ENCODE measurements at places on chromosomes 1 and 21. TPM values are rescaled to one million over a fixed set of nuclear protein-coding genes. Genes with fewer than 3 reads are reported as not detected.
A peak's percentile ranks its signal among the peaks of the same experiment; 100 is the strongest.

DNA sequence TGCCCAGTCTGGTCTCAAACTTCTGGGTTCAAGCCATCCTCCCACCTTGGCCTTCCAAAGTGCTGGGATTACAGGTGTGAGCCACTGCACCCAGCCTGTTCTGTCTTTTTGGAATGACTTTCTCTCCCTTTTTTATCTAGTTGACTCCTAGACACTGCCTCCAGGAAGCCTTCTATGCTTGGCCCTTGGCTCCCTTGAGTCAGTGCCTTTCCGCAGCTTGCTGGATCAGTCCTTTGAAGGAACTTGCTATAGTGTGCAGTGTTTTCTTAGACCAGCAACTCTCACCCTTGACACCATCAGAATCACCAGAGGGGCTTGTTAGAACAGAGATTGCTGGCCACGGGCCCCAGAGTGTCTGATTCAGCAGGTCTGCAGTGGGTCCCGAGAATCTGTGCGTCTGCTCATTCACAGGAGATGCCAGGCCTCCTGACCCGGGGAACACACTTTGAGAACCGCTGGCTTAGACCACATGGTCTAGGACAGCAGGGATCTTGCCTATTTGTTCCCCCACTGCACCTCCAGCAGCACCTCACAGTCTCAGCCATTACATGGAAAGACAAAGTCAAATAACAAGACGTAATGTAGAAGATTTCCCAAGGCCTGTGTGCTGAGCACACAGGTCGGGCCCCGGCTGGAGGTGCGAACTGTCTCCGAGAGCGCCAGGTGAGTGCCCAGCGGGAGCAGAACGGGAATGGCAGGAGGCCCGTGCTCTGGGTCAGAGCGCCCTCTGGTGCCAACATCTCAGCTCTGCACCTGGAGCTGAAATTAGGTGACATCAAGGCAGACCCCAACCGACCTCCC, 27.4 kb upstream of the CTPS1 start:
- peak; percentile 66 for DNase-seq
- H3K36me3 ChIP-seq, result no peaks in the 10 kb centered on the region
- no peak overlapping the region for H3K4me3 ChIP-seq
- peaks cover 28% of the 10 kb centered on the region for H3K4me1 ChIP-seq

OR2T11 gene
- total RNA-seq, result not detected

ZNF683 gene
- not detected for total RNA-seq

APCS gene
- total RNA-seq, result 0.33 TPM

GRCh38 chr1:239739375-239739774, 352.3 kb upstream of the FMN2 start:
- H3K27me3 ChIP-seq, result no peaks in the 10 kb centered on the region
- no peak for DNase-seq
- H3K36me3 ChIP-seq, result no peaks in the 10 kb centered on the region

GRCh38 chr1:219790834-219791615, 137.3 kb downstream of the SLC30A10 start:
- no peak overlapping the region for H3K27ac ChIP-seq
- H3K36me3 ChIP-seq, result no peaks in the 10 kb centered on the region
- H3K4me1 ChIP-seq, result no peaks in the 10 kb centered on the region
- no peaks in the 10 kb centered on the region for H3K27me3 ChIP-seq
- no peak for DNase-seq

MINDY1 gene
- 15.8 TPM for total RNA-seq

PIGP gene
- total RNA-seq, result 16.1 TPM

KCNA3 gene
- total RNA-seq, result not detected

DNA sequence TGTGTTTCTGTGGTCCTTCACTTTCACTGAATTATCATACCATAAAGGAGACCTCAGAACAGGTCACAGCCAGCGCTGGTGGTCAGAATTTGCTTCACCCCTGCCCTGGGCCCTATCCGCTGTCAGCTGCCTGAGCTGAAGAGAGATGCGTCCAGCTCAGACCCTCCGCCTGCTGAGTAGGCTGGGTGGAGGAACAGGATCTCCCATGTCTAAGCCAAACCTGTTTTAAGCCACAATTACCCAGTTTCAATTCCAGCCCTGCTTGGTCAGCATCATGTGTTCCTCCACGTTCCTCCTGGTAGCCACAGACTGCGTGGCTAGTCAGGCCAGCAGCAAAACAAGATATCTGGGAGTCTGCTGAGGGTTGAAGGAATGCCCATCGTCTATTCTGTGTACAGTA, 13.5 kb upstream of the BGLAP start:
- H3K27me3 ChIP-seq, result no peaks in the 10 kb centered on the region
- H3K4me3 ChIP-seq, result no peak overlapping the region
- H3K27ac ChIP-seq, result no peak overlapping the region
- H3K4me1 ChIP-seq, result peaks cover 6% of the 10 kb centered on the region

- H3K36me3 ChIP-seq, result no peaks in the 10 kb centered on the region
- H3K4me3 ChIP-seq, result peak overlapping the region; percentile 91
- peaks cover 15% of the 10 kb centered on the region for H3K4me1 ChIP-seq
- peak overlapping the region; percentile 86 for H3K27ac ChIP-seq
Measured at GRCh38 chr1:149885339-149886120, 13.8 kb upstream of the BOLA1 start.

INTS11 gene
- 114 TPM for total RNA-seq

RBP7 gene
- 28.9 TPM for total RNA-seq

C8B gene
- total RNA-seq, result not detected

DNA sequence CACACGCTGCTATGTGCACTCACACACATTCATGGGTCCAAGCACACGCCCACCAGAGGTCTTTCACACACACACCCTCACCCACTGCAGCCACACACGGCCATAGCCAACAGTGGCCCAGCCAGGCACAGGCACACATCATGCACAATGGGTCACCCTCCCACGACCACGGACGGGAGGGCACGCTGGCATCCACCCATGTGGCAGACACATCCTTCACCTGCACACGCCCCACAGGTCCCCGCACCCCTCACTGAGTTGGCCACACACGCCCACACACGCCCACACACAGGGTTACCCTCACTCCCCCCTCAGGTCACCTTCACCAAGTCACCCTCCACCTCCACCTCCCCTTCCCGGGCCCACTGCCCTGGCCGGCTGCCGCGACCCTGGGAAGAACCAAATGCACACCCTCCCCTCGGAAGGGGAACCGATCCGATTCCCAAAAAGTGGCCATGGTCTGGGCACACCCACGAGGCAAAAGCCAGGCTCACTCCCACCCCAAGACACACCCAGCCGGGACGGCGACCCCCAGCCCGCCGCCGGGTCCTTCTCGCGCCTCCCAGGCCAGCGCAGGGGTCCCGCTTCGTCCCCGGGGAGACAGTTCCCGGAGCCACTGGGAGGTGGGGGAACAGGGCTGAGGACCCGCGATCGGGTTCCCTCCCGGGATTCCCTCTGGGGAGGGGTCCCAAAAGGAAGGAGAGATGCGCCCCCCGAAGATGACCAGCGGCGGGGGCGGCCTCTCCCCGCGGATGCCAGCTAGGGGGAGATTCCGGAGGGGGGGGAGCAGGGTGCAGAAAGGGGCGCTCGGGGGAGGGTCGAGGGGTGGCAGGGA, 860 bp downstream of the SDC3 start:
- no peak overlapping the region for H3K27ac ChIP-seq
- no peaks in the 10 kb centered on the region for H3K27me3 ChIP-seq
- no peak for DNase-seq

- no peaks in the 10 kb centered on the region for H3K36me3 ChIP-seq
- peak overlapping the region; percentile 59 for H3K27ac ChIP-seq
- DNase-seq, result no peak
- peaks cover 12% of the 10 kb centered on the region for H3K4me1 ChIP-seq
Measured at GRCh38 chr21:41651406-41651805, 115.4 kb downstream of the RIPK4 start.

VAMP3 gene
- 106 TPM for total RNA-seq

DNA sequence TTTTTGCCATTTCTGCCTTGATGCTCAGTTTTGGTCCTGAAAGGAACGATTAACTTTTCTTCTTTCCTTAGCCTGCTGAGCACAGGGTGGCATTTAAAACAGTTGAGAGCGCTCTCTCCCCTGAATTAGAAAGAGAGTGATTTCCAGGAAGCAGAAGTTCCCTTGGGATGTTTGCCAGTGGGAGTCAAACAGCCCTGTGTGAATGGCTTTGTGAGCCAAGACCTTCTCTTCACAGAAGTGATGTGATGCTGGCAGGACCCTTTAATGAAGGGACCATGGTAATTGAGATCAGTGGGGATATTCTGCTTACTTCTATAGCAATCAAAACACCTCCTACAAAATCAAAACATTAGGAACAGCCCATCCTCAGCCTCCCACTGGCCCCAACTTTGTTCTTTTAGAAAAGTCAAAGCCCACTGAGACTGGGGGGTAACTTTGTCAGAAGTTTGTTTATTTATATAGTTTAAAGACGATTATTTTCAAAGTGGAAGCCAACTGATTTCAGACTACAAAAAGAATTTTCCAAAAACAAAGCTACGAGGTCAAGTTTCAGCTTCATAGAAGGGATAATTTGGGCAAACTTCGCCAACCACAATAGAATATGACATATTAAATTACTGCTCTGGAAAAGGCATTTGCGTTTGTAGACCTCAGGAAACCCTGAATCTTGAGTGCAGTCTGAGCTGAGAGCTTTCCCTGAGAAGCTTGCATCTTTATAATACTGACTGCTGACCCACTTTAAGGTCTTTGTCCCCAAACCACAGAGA, 122.7 kb downstream of the GABPA start:
- no peaks in the 10 kb centered on the region for H3K36me3 ChIP-seq
- no peaks in the 10 kb centered on the region for H3K4me1 ChIP-seq
- no peaks in the 10 kb centered on the region for H3K27me3 ChIP-seq
- no peak for DNase-seq
- no peak overlapping the region for H3K4me3 ChIP-seq

- no peak overlapping the region for H3K4me3 ChIP-seq
- no peak for DNase-seq
Measured at GRCh38 chr1:47907177-47907528, 90.0 kb downstream of the TRABD2B start.

GRCh38 chr1:222561656-222562055, 13.8 kb upstream of the HHIPL2 start:
- no peaks in the 10 kb centered on the region for H3K4me1 ChIP-seq
- H3K27me3 ChIP-seq, result no peaks in the 10 kb centered on the region
- DNase-seq, result no peak
- no peak overlapping the region for H3K27ac ChIP-seq
- H3K4me3 ChIP-seq, result no peak overlapping the region

- no peak overlapping the region for H3K27ac ChIP-seq
- DNase-seq, result no peak
- peaks cover 2% of the 10 kb centered on the region for H3K4me1 ChIP-seq
- H3K4me3 ChIP-seq, result no peak overlapping the region
- H3K27me3 ChIP-seq, result no peaks in the 10 kb centered on the region
Measured at GRCh38 chr1:244329591-244330317, 122.0 kb downstream of the ADSS2 start.

- no peak overlapping the region for H3K27ac ChIP-seq
- peaks cover 63% of the 10 kb centered on the region for H3K36me3 ChIP-seq
- H3K27me3 ChIP-seq, result no peaks in the 10 kb centered on the region
- no peaks in the 10 kb centered on the region for H3K4me1 ChIP-seq
- DNase-seq, result no peak
Measured at GRCh38 chr1:19124273-19124672, 85.8 kb downstream of the UBR4 start.

REN gene
- not detected for total RNA-seq

- H3K4me1 ChIP-seq, result no peaks in the 10 kb centered on the region
- H3K4me3 ChIP-seq, result no peak overlapping the region
- H3K27me3 ChIP-seq, result no peaks in the 10 kb centered on the region
- DNase-seq, result no peak
- H3K27ac ChIP-seq, result no peak overlapping the region
Measured at GRCh38 chr21:32549440-32549839, 35.9 kb downstream of the TCP10L start.

DNA sequence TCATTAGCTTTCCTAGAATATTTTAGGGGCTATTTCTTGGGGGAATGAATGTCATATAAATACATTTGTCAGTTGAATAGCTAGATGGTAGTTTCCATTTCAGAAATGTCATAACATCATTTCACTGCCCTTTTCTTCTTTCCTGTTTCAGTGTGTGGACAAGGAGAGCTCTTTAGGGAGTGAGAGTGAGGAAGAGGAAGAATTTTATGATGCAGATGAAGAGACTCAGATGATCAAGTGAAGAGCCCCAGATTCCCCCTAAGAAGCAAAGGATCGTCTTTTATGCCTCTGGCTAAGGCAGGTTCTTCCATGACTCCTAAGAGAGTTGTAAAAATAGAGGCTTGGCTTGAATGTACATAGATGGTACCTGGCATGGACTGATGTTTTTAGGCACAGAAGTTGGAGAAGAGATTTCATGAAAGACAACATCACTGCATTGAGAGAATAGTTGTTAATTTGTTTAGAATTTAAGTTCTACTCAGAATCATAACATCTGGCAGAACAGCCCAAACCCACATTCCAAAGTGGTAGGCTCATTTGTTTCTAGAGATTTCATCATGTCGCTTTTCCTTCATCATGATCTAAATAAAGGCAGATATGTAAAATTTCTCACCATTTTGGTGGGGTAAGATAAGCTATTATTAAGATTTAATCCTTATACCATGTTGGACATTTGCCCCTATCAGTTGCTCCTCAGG, 44.2 kb upstream of the MAB21L3 start:
- no peaks in the 10 kb centered on the region for H3K27me3 ChIP-seq
- H3K4me1 ChIP-seq, result no peaks in the 10 kb centered on the region
- H3K36me3 ChIP-seq, result no peaks in the 10 kb centered on the region
- DNase-seq, result no peak
- H3K27ac ChIP-seq, result no peak overlapping the region

DNA sequence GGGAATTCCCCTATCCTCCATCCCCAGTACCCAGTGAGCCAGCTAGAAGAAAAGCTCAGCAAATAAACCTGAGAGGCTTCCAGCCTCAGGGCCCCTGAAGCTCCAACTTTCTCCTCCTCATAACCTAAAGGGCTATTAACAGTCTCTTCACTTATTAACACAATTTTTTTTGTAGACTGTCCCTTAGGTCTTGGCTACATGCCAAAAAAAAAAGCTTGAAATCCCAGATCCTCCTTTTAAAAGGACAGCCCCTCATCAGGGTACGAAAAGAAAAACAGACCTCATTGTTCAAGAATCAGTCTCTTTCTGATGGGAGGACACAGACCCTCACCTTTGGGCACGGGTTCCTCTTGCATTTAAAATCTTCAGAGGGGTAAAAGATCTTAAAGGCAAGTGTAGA, 72.8 kb upstream of the CD1D start:
- H3K36me3 ChIP-seq, result no peaks in the 10 kb centered on the region
- DNase-seq, result no peak
- no peak overlapping the region for H3K4me3 ChIP-seq
- H3K4me1 ChIP-seq, result no peaks in the 10 kb centered on the region

ECM1 gene
- 2.2 TPM for total RNA-seq

GRCh38 chr1:59898927-59899326, 27.6 kb downstream of the CYP2J2 start:
- peaks cover 4% of the 10 kb centered on the region for H3K27me3 ChIP-seq
- H3K4me3 ChIP-seq, result no peak overlapping the region
- no peaks in the 10 kb centered on the region for H3K4me1 ChIP-seq
- no peak overlapping the region for H3K27ac ChIP-seq

RXRG gene
- total RNA-seq, result not detected
